ENCODE measurements at places on chromosomes 12 and 14. TPM values are rescaled to one million over a fixed set of nuclear protein-coding genes. Genes with fewer than 3 reads are reported as not detected.

BATF gene
- polyA plus RNA-seq = 5.9 TPM

DNA sequence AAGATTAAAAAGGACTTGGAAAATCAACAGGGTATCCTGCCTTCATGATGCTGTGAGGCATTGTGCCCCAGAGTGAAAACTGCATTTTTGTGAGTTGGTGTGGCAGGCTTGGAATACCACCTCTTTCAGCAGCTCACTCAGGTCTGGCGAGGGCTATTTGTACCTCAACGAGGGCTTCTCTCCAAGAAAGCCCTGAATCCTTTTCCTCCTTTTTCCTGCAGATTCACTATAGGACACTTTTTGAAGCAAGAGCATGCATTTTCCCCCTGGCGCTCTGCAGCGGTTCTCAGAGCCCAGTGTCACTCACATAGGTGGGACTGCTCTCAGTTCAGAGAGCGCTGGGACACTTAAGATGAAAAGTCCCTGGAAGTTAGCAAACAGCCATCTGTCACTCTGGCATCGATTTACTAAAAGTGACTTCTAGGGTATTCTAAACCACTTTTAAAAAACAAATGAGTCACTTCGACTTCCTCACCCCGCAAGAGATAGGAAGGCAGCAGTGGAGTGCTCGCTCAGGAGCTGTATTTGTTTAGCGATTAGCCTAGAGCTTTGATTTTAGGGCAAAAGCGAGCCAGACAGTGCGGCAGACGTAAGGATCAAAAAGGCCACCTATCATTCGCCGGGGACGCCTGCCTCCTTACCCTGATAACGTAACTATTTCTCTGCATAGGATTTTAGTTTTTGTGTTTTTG lies 782 bp upstream of the LGR5 start:
- DNase-seq = peak; percentile 31

- no peak for DNase-seq
Measured at GRCh38 chr14:104494483-104494882, 85.1 kb upstream of the C14orf180 start.

DNA sequence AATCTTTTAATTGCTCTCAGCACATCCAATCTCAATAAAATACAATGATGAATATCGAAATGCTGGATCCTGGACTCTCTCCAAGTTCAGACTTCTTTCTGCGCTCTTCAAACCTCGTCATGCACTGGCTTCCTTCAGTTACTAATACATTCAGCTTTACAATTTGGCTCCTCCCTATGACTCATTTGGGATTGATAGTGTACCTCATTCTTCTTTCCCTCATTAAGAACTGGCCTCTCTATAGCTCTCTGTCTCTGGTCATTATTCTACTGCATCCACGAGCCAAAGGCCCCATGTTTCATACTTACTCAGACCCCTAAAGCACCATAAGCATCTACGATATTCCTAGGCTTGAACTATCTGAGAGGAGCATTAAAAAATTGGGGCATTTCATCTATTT lies 4.9 kb downstream of the TSPAN8 start:
- DNase-seq = peak; percentile 82

CDCA3 gene
- polyA plus RNA-seq = 30.3 TPM

Measured in small intestine (tissue), 16 donors.